ENCODE measurements at places on chromosomes 3 and 15.
A peak's percentile ranks its signal among the peaks of the same experiment; 100 is the strongest.

- no peak for DNase-seq
These were observed 58.5 kb upstream of the CTSH start for GRCh38 chr15:79003301-79003700.

- DNase-seq, result no peak
These were observed 354.4 kb downstream of the TUSC7 start for GRCh38 chr3:117063930-117064329.

DNA sequence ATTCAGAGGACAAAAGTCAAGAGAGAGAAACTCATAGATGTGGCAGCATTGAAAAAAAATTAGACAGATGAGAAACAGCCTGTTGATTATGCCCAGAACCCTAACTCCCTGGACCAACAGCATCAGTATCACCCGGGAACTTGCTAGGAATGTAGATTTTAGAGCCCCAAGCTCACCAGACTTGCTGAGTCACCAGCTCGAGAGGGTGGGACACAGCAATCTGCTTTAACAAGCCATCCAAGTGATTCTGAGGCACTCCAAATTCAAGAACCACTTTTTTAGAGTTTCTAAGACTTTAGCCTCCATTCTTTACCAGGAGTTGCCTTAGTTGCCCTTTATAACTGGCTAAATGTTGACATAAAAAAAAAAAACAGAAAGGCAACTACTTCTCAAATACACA is 70.9 kb downstream of the CGGBP1 start:
- no peak for DNase-seq

DNA sequence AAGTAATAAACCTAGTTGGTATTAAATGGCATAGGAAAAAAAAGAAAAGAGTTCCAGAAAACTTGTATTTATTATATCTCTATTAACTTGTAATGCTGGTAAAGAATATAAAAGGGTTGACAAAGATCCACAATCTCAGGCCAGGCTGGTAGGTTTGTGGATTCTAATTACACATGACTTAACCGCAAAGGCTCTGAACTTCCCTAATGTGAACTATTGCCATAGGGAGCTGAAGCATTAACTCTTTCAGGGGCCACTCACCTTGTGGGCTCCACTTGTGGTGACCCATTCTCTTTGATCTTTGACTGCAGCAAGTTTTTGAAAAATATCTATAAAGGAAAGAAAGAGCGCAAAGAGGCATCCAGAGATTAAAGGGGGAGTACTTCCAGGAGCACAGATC is 58.5 kb downstream of the NEK10 start:
- no peak for DNase-seq

- no peak for DNase-seq
These were observed 240.6 kb downstream of the OTOL1 start for GRCh38 chr3:161737171-161737570.

DNA sequence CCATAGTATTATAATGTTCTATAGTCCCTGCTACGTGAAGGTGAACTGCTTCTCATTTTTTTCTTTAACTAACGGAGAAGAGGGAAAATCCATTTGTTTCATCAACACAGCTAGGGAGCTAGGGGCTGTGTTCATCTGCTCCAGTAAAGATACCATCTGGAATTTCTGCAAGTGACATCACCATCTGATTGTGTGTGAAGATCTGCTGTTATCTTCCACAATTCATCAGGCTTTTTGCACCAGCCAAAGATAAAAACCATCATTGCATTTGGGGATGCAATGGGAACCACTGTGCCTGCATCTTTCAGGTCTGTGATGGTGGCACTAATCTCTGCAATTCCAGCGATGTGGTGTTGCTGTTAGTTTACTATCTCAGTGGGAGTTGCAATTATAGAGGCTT is 35.5 kb upstream of the NOX5 start:
- no peak for DNase-seq

DNA sequence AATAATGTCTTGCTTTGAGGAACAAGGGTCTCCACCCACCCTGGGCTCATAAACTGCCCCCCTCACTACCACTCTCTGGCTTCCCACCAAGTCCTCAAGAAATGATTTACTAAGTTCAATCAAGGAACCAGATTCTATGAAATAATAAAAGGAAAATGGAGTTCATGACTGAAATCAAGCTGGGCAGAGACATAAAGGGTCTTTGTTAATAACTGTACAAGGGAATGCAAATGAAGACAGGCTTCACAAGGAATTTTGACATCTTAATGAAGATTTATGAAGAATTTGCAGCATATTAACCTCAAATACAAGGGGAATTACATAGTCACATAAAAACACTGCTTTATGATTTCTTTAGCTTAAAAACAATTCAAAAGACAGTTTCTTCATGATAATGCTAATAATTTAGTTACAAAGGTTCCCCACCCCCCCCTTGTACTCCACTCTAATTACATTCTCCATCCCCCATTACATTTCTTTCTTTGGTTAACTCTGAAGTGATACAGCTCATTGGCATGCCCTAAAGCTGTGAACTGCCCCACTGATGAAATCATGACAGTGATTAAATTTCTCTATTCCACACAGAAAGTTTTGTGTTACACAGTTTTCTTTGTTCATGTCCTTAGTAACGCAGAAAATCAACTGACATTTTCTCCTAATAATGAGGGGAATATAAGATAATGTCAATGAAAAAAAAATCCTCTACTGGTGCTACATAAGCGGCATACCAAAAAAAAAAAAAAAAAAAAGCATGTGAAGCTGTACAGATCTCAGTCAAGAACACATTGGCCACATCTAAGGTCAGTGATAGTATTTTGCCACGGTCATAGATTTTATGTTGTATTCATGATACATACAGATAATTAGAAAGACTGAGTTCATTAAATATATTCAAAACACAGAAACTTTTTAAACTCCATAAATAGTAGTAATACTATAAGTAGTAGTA is 54.4 kb downstream of the WWTR1 start:
- DNase-seq, result no peak

- DNase-seq, result no peak
These were observed 84.7 kb downstream of the ETV5 start for GRCh38 chr3:186024210-186024609.

DNA sequence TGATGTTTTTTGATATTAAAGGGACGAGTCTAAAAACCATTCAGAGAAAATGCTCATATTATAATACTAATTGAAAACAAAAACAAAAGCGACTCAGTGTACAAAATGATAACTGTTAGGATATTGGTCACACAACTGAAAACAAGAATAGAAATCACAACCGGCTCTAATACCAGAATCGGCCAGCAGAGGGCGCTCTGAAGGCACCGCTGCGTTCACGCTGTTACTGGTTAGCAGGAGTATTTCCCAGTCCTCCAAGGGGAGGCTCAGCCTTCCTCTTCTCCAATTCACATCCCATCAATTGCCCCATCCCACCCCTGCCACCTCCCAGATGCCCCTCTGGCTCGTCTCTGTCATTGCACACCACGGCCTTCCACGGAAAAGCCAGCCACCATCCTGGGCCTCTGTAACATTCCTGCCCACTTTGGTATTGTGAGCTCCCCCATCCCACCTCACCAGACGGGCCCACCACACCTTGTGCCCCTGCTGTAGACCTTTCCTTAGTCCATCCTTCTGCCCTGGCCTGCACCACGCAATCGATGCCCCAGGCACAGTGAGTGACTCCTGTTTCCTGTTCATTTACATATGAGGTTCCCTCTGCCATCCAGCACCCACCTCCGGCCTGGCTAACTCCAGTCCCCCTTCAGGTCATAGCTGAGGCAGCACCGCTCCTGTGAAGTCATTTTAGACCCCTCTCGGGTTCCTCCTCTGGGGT is 8.5 kb downstream of the FAM107A start:
- peak; percentile 89 for DNase-seq

All from activated CD4-positive, alpha-beta T cell treated with anti-CD3 and anti-CD28 coated beads, Interleukin-2, amount 50 U/mL, for 48 hours (primary cell).